ENCODE measurements at places on chromosomes 4 and X. TPM values are rescaled to one million over a fixed set of nuclear protein-coding genes. Genes with fewer than 3 reads are reported as not detected.

DNA sequence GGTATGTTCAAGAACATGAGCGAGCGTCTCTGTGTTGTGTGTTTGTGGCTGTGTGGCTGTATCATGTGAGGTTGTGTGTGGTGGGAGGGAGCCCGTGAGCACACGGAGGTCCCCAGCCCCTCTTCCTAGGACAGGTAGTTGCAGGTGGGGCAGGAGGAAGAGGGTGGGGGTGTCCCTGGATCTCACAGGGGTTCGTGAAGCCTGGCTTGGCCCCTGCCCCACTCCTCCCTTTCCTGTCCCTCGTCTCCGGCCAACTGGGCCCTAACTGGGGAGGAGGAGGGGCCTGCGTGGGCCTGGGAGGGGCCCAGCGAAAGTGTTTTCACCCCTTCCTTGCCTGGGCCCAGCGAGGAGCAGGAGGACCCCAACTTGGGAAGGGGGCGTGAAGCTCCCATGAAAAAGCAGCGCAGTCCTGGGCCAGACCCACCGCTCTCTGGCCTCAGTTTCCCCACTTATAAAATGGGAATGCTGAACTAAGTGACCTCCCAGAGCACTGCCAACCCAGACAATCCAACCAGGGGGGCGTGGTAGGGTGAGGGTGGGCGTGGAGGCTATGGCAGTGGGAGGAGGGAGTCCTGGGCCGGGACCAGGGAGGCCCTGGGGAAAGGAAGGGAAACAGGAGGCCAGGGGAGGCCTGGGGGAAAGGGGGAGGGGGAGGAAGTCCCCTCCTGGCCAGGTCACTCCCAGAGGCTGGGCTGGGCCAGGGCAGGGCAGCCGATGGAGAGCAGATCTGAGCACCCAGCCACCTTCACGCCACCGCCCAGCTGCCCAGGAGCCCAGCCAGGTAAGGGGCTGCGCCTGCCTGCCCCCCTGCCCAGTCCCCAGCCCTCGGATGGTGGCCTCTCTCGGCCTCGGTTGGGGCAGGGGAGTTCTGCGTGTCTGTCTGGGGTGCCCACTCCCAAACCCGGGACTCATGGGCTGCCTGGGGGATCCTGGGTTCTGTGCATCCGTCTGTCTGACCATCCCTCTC lies at the start of gene AVPR2:
TSS of gene AVPR2 (plus strand) at position 683 of the 967 bp plus-strand sequence. CDS start 473 bp downstream, outside the sequence.
- peak; percentile 48 for DNase-seq

DNA sequence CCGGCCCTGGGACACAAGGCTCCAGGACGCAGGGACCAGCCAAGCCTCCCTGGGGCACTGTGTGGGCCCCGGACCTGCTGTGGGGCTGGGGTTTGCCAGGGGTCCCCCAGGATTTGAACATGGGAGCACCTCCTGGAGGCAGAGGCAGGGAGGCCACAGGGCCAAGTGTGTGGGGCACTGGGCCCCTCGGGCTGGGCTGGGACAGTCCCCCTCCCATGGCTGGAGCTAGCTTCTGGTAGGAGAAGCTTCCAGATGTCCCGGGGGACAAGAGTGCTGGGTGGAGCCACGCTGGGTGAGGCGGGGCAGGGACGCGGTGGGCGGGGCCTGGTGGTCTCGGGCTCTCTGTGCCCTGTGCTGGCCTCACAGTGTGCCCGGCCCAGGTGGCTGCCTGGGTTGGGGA lies 18.6 kb downstream of the FGFRL1 start:
- no peak for DNase-seq

DNA sequence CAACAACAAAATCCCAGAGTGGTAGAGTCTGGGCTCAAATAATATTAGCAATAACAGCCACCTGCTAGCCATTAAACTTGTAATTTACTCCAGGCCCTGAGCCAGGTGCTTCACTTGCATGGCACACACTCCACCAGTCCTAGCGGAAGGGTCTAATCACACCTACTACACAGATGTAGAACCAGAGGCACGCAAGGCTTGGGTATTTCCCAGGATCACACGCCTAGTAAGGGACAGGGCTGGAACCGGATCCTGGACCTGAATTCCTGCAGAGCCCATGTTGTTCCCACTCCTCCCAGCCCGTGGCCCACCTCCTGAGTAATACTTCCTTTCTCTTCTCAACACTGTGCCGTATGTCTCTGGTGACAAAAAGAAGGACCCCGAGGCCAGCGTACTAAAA lies 5.7 kb downstream of the MAGEA1 start:
- DNase-seq: no peak

DNA sequence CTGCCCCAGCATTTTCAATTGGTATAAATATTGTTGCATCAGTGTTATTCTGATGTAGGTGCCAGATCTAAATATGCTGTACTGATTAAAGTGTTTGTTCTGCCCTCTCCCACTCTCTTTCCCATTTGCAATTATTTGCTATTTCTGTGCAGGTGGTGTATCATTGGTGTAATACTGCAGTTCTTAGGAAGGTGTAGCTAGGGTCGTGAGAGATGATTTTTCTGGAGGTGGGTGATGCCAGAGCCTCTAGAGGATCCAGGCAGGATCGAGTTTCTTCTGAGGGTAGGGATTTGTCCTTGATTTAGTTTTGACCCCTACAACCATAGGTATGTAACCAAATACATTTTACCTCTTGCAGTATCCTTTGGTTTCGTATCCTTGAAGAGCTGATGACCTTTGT lies 1.9 kb downstream of the SMAD1 start:
- DNase-seq: no peak

DNA sequence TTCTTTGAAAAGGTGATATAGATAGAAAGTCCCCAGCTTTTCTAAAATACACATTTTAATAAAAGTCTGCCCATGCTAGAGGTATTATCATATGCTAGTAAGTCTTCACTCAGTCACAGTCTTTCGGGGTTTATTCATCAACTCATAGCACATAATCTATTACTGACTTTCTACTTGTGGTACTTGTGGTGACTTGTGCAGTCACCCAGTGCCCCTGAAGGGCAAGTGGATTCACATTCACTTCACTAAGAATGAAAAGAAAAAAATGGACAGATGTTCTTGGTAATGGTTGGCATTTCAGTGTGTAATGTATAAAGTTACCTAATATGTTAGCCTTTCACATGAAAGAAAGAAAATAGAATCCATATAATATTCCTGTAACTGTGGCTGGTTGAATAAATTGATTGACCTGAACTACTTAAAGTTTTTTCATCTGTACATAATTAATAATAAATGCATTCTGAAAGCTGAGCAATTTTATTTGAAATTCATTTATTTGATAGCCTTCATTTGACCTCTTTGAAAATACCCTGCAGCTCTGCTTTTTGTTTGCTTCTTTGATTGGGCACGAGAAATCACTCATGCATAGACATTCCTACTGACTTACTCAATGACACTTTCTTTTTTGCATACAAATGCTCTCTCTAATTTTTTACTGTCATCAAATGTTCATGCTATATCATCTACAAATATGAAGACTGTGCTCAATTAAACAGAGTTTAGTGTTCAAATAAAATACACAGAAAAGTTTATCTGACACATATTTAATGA lies 39.5 kb upstream of the ZNF330 start:
- no peak for DNase-seq

DNA sequence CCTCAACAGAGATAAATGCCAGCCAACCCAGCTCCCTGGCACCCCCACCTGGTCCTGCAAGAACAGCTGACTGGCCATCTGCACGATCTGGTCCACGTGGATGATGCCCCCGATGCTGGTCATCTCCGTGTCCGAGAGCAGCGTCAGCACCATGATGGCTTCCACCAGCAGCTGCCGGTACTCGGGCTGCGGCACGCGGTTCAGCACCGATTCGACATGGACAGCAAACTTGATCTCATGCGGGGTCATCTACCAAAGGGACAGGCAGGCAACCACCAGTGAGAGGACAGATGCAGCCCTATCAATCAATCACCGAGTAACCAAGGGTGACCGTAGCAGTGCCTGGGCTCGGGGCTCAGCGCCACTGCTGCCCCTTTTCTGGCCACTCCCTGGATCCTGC lies 89.8 kb downstream of the PHKA2 start:
- DNase-seq: no peak

- no peak for DNase-seq
Measured at GRCh38 chrX:17550011-17550410, 175.0 kb downstream of the NHS start.

GRCh38 chr4:166078383-166078782 lies 205.3 kb downstream of the TLL1 start:
- DNase-seq: no peak

GRCh38 chr4:105634402-105635080 lies 73.9 kb downstream of the INTS12 start:
- DNase-seq: no peak

- no peak for DNase-seq
Measured at GRCh38 chr4:168839758-168840391, 170.2 kb downstream of the CBR4 start.

DNA sequence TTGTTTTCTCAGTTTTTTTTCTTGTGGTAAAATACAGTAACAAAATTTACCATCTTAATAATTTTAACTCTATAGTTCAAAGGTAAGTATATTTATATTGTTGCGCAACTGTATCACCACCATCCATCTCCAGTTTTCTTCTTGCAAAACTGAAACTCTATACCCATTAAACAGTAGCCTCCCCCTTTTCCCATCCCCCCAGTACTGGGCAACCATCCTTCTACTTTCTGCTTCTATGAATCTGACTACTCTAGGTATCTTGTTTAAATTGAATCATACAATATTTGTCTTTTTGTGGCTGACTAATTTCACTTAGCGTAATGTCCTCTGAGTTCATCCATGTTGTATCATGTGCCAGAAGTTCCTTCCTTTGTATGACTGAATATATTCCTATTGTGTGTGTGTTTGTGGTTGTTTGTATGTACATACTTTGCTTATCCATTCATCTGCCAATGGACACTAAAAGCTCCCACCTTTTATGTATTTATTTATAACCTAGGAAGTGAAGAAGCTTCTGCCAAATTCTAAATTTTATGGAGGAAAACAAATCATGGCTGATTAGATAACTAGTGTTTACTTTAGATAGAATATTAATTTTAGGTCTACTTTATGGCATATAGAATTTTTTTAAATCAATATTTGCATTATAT lies 10.0 kb downstream of the ABHD18 start:
- no peak for DNase-seq

DNA sequence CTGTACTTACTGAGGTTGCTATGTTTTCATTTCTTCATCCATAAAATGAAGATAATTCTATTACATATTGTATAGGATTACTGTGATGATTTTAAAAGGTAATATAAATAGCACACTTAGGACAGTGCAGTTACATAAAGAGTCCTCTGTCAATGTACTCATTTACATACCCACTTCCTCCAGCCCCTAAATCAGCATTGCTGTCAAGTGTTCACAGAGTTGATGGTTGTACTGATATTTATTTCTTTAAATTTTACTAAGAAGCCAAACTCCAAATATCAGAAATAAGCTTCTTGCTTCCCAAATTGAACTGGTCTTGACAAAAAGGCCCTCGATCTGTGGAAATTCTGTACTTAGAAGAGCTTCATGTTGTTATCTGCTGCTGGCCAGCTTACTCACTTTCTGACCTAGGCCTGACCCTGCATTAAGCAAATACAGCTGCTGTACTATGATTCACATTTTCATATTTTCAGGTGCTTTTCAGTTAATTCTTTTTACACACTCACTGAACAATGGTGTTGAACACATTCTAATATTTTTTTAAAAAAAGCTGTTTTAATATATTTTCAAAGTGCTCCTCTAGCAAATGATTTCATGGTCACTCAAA lies 259.6 kb downstream of the UNC5C start:
- no peak for DNase-seq

The CACNA1F gene
- polyA plus RNA-seq: 0.07 TPM

The SLC9B2 gene
- 3.0 TPM for polyA plus RNA-seq

The NHSL2 gene
- 2.3 TPM for polyA plus RNA-seq

The SSX3 gene
- polyA plus RNA-seq: not detected

The ZAR1 gene
- not detected for polyA plus RNA-seq

The REELD1 gene
- polyA plus RNA-seq: 1.4 TPM

The TMSB15C gene
- polyA plus RNA-seq: 0.15 TPM

The CSN3 gene
- polyA plus RNA-seq: not detected

The GUCY1A1 gene
- polyA plus RNA-seq: 13.8 TPM
